ENCODE measurements at places on chromosomes 6 and 20. TPM values are rescaled to one million over a fixed set of nuclear protein-coding genes. Genes with fewer than 3 reads are reported as not detected.

The TFEB gene
- total RNA-seq, result 9.6 TPM

The GRM1 gene
- total RNA-seq, result not detected

The POLR3F gene
- total RNA-seq, result 20.3 TPM

The PXDC1 gene
- 50.8 TPM for total RNA-seq

The MUC21 gene
- not detected for total RNA-seq
